BJ (cell line): ENCODE measurements at places on chromosomes 3 and 15.

DNA sequence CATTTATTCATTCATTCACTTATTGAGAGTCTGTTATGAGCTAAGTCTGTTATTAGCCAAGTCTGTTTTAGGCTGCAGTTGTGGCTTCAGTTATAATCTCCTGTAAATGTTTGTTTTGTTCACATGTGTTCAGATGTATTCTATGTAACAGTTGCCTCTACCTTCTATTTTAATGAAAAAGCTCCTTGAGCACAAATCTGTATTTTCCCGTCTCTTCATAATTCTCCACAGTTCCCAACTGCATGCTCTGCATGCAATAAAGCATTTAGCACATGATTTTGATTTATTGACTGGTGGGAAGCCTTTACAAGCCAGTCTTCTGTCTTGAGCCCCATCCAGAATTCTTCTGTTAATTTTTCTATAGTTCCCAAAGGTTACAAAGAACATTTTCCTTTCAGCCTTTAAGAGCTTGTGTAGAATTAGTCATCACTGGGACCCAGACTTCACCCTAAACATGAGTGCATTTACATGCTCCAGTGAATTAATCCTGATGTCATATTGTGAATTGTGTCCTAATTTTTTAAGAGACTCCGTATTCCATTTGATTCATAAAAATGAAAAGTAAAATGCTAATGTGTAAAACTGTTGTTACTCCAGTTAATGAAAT, 122.3 kb upstream of the NR2E3 start:
- peak; percentile 54 for DNase-seq

DNA sequence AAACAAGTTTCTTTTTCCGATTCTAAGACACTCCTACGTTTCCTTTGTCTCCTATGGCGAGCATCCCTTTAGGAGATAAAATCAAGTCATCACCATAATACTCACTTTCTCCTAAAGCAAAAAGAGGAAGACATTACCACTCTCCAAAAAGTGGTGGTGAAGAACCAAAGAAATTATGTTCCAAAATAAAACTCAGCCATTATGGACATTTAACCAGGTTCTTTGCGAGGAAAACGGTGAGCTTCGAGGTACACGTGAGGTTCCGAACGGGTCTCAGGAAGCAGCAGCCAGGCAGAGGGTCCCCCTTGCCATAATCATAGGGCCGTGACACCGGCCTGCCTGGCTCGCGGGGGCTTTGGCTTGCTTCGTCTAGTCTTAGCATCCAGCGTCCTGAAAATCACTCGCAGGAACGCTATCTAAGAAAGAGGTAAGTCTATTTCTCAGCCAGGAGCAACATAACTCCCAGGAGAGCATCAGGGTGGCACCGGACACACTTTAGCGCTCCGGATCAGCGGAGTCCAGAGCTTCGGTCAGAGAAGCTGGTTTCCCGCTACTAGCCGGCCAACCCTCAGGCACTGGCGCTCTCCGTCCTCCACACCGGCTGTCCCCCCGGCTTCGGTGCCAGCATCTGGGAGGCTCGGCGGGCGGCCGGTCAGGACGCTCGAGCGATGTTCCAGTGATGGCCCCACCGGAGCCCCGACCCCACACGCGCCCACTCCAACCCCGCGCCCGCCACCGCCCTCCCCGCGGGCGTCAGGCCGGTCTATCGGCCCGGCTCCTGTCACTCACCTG, 581 bp downstream of the IP6K1 start:
- DNase-seq: no peak

DNA sequence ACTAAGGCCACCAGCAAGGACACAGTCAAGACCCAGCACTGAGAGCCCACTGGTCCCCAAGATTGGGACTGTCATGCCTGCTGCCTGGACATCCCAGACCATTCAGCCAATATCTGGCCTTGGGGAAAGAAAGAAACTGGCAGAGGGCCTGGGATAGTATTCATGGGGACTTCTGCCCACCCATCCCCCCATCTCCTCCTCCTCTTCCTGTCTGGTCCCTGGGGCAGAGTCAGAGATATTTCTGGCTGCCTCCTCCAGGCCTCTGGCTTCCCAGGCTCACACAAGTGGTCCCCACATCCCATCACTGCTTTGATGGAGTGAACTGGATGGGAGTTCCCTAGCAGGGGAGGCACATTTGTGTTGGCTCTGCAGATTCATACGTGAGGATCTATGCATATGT, 4.2 kb upstream of the RASL12 start:
- DNase-seq: no peak

DNA sequence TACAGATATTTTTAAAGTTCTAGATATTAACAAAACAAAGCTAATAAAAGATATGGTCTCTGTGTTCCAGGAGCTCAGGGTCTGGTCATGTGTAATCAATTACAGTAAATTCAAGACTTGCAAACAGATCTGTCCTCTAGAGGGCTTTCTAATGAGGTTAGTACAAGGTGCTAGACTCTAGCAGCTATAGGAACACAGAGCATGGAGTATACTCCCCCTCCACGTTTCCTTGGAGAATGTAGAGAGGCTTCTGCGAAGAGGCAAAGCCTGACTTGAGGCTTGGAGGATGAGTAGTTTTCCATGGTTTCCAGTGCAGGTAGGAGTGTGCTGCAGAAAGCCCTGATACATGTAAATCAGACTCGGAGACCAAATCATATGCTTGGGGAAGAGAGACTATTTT, 32.7 kb upstream of the DLG1 start:
- no peak for DNase-seq

GRCh38 chr15:69725957-69726356, 273.3 kb downstream of the RPLP1 start:
- DNase-seq: no peak

DNA sequence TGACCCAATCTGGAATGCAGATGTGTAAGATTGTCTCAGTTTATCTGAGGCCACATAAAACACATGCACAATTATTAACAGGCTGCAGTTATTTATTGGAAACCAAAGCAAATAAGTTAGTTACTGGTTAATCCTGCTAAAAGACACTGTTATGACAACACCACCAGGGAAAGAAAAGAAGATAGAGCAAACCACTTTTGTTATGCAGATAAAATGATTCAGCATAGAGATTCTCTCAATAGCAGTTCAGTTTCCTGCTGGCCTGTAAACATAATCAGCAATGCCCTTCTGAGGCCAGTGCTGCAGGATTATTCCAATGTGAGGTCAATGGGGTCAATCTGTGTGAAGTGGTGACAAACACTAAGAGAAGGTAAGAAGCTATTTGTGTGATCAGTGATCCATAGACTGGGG, 244.4 kb downstream of the ZBTB20 start:
- no peak for DNase-seq

DNA sequence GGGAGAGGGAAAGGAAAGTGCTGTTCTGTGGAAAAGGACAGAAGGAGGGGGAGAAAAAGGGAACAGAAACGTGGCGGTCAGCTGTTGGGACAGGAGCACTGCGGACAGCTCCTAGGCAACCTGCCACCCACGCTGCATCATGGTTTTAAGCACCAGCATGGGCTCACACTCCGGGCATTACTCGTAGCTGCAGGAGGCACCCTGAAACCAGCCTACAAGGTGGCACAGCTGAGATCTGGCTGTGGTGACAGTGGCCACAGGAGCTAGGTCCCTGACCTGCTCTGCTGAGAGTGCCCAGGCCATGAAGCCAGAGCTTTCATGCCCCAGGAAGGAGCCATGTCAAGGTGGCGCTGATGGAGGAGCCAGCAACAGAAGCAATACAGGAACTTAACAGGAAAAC, 161.4 kb upstream of the ST8SIA2 start:
- DNase-seq: no peak

DNA sequence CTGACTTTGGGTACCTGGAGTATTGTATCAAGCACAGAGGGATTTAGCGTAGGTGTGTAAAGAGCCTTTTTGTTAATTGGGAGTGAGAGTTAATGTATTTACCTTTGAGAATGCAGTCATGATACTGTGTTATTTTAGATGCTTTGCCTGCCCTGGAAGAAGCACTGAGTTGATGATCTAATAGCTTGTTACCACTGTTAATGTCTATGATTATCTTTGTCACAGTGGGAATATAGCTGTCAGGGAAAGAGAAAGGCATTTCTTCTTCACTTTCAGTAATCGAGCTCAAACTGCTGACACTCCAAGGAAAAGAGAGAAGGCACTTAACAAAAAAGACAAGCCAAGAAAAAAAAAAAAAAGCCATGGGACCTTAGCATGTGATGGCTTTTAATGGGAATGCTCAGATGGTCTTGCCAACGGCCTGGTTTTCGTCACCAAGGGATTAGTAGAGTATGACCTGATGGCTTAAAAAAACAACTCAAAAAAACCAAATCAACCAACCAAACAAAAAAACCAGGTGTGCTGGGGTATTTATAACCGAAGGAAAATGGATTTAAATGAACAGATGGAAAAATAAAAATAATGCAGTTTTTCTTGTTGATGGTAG, 387.4 kb downstream of the PTPRG start:
- DNase-seq: no peak

DNA sequence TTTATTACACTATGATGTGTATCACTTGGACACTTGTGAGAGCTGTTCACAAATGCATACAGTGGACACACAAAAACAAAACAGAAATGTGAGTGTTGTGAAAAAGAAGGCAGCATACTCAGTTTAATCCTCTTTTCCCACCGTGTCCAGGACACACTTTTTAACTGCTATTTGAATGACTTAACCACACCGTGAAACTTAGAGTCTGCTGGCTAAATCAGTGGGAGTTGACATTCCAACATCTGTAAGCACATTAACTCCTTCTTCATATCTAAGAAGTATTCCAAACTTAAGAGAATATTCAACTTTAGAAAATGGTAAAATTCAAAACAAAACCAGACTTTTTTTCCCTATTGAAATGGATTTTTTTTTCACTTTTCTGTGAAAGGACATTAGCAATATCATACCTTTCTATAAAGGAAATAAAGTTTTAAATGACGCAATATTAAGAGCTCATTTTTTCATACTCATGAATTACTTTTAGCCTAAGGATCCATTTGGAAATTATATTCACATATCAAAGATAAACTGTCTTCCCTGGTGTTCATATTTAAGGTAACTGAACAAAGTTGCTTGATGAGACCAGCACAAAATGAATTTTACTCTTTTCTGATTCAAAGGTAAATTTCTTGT, 316.6 kb downstream of the RBMS3 start:
- no peak for DNase-seq

DNA sequence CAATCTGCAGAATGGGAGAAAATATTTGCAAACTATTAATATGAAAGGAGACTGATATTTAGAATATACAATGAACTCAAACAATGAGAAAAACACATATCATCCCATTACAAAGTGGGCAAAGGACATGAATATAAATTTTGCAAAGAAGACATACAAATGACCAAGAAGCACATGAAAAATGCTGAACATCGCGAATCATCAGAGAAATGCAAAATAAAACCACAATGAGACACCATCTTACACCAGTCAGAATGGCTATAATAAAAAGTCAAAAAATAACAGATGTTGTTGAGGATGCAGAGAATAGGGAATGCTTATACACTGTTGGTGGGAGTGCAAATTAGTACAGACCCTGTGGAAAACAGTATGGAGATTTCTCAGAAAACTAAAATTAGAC, 83.6 kb downstream of the RAP2B start:
- no peak for DNase-seq

- no peak for DNase-seq
Measured at GRCh38 chr3:122004991-122005565, 17.0 kb downstream of the ILDR1 start.

GRCh38 chr3:188727052-188727451, 444.7 kb upstream of the TPRG1 start:
- DNase-seq: no peak

- no peak for DNase-seq
Measured at GRCh38 chr3:62809369-62809768, 65.8 kb downstream of the CADPS start.

GRCh38 chr3:85193565-85193964, 234.8 kb downstream of the CADM2 start:
- no peak for DNase-seq

- no peak for DNase-seq
Measured at GRCh38 chr15:24734396-24734795, 58.8 kb downstream of the NPAP1 start.

GRCh38 chr3:12230877-12231276, 58.0 kb upstream of the PPARG start:
- DNase-seq: no peak

GRCh38 chr3:55875113-55875512, 388.0 kb upstream of the WNT5A start:
- DNase-seq: no peak

- no peak for DNase-seq
Measured at GRCh38 chr3:184158404-184158803, 3.2 kb downstream of the DVL3 start.

DNA sequence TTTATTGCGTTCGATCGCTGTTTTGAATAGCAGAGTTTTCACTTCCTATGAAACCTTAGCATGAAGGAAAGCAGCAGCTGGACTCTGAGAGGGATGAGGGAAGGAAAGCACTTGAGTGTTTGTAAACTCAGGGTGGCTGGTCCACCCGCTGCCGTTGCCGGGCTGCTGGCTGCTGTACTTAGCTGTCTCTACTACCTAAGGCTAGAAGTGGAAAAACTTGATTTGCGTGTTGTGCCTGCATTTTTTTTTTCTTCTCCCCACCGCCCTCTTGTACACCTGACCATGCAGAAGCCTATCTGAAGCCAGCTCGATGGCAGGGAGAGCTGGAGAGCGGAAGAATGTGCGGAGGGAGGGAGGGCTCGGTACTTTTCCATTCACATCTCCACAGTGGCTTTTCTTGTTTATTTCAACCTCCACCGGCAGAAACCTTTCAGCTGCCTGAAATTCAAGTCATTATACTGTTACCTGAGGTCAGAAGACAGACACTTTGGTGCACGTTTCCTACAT, 4.8 kb upstream of the BCL6 start:
- DNase-seq: no peak

DNA sequence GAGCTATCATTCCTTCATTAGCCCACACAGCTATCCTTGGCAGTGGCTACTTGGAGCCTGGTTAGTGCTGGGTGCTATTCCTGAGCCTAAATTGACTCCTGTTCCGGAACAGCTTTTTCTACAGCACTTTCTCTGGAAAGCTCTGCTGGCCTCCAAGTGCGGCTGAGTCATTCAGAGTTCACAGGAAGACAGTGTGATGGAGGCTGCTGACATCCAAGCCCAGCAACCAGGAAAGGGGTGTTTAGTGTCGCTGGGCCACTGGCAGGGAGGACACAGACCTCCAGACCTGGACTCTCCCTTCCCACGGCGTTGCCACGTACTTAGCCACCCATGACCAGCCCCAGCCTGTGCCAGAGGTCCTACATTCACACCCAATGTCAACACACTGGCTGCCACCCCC, 28.7 kb downstream of the CACNA2D2 start:
- no peak for DNase-seq

GRCh38 chr3:160665784-160666526, 11.0 kb upstream of the ARL14 start:
- peak; percentile 36 for DNase-seq

GRCh38 chr3:141452045-141452444, 34.8 kb upstream of the RASA2 start:
- no peak for DNase-seq

DNA sequence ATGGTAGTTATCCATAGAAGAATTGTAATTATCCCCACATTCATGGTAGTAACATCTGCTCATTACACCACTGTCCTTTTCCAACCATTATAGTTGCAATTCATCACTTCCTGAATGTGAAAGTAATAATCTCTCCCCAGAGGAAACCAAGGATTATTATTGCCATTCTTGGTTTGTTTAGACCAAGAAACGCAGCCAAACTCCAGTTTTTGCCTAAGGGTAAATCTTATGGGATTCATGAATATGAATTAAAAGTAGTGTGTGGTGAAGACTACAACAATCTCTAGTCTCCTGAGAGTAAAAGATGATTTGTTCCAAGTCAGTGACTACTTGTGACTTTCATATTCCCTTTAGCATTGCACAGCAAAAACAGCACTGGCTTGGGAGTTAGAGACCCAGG, 45.7 kb upstream of the ABI3BP start:
- DNase-seq: peak; percentile 36
